ENCODE measurements at places on chromosomes 7 and 10.

- no peak for DNase-seq
Observed at GRCh38 chr10:92681306-92681834, 8.4 kb upstream of the HHEX start.

DNA sequence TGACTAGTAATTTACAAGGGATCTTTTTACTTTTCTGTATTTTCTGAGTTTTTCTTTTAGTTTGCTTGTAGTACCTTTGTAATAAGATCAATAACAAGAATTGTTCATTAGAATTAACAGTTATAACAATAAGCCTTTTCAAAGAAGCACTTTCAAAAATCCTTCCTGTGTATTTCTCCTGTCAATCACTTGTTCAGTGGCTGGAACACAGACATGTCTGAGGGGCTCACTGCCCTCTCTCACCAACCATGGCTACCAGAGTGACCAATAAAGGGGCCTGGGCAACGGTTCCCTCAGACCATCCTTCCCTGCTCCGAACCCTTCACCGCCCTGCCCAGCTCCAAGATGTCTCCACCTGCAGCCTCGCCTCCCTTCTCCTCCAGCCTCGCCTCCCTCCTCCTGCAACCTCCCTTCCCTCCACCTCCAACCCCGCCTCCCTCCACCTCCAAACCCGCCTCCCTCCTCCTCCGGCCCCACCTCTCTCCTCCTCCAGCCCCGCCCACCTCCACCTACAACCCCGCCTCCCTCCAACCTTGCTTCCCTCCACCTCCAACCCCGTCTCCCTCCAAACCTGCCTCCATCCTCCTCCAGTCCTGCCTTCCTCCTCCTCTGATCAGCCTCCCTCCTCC is 353.4 kb downstream of the TNS3 start:
- DNase-seq: peak; percentile 20

GRCh38 chr10:101816376-101816775 is 1.9 kb downstream of the OGA start:
- DNase-seq: no peak

DNA sequence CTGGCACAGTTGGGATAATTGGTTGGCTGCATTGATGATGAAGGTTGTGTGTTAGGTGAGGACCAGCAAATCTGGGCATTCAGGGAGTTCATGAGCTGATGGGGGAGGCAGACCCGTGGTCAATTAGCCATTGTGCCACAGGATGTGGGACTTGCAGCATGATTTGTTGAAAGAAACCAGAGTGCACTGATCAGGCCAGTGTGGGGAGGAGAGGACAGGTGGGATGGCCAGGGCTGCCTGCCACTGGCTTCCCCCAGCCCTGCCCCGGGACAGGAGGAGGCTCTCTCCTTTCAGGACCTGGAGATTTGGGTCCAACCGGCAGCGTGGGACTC is 4.3 kb downstream of the CLIP2 start:
- DNase-seq: no peak

GRCh38 chr7:156818133-156818532 is 74.8 kb downstream of the LMBR1 start:
- peak; percentile 38 for DNase-seq

- no peak for DNase-seq
Observed at GRCh38 chr7:122984021-122984420, 11.5 kb downstream of the TAS2R16 start.

GRCh38 chr7:30688718-30689221 is 6.5 kb upstream of the CRHR2 start:
- peak; percentile 86 for DNase-seq

- no peak for DNase-seq
Observed at GRCh38 chr10:43404704-43405084, 4.3 kb downstream of the HNRNPF start.

DNA sequence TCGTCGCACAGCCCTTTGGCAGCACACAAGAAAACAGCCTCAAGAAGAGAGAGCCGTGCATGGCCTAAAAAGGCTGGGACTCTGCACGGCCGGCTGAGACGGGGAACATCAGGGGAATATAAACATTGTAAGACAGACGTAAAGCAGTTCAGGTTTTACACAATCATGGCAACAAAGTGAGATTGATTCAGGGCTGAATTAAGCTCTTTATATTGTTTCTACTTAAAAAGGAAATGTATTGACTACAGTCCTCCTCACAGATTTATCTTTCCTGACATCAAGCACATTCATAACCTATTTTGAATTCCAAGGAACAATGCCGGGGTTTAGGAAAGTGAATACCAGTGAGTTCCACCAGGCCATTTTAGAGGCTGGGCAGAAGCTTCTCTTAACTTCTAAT is 25.2 kb downstream of the SORBS1 start:
- DNase-seq: no peak

DNA sequence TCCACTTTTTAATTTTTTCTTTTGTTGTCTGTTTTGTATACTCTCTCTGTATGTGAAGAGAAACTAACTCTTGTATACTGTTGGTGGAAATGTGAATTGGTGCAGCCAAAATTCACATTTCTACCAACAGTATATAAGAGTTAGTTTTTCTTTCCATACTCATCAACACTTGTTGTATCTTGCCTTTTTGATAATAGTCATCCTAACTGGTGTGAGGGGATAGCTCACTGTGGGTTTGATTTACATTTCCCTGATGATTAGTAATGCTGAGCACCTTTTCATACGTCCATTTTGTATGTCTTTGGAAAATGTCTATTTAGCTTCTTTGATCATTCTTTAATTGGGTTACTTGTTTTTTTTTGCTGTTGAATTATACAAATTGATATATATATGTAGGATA is 375.5 kb upstream of the IGFBP3 start:
- no peak for DNase-seq

DNA sequence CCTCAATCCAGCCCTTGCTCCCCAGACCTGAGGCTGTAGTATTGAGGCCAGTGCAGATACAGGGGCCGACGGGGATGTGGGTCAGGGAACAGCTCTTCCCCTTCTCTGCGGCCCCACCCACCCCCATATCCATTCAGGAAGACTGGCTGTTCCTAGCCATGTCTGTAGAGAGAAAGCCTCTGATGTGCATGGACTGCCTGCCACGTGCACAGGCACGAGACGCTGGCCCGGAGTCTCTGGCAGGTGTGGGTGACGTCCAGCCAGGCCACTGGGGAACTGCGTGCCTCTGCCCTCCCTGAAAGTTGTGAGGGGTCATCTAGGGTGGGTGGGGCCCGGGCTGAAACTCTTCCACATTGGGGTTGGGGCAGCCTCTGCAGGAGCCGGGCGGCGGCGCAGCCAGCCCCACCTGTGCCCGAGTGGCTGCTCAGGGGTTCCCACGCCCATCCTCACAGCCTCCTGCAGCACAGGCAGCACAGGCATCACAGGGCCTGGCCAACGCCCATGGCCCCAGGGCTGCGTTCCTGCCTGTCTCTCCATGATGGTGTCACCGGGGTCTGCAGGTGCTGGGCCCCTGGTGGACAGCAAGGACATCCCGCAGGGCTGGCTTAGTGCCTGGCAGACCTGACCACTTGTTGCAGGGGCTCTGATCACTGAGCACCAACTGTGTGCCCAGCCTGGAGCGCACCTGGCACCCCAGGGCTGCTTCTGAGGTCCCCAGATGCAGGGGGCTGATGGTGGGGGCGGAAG is 27.5 kb downstream of the MICALL2 start:
- peak; percentile 49 for DNase-seq

GRCh38 chr10:125967533-125967932 is 71.2 kb downstream of the FANK1 start:
- no peak for DNase-seq

DNA sequence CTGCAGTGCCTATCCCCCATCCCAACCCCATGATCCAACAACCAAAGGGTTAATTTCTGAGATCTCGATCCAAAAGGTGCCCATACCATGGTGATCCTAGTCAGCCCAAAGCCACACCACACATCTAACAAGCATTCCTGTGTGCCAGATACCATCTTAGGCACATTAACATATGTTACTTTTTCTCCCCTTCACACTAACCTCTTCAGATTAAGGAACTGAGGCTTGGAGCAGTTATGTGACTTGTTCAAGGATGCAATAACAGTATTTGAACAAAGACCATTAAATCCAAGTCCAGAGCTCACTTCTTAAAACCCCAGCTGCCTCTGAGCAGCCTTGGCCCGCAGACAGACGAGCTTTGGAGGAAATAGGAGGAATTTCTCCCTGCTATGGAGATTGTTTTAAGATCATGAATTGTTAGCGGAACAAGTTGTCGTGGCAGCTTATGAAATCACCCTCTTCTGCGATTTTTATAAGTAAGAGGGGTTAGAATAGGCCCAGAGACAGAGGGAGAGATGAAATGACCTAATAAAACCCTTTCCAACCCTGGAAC is 327.2 kb downstream of the KCNMA1 start:
- no peak for DNase-seq

GRCh38 chr7:127848241-127848640 is 183.0 kb downstream of the LRRC4 start:
- no peak for DNase-seq

DNA sequence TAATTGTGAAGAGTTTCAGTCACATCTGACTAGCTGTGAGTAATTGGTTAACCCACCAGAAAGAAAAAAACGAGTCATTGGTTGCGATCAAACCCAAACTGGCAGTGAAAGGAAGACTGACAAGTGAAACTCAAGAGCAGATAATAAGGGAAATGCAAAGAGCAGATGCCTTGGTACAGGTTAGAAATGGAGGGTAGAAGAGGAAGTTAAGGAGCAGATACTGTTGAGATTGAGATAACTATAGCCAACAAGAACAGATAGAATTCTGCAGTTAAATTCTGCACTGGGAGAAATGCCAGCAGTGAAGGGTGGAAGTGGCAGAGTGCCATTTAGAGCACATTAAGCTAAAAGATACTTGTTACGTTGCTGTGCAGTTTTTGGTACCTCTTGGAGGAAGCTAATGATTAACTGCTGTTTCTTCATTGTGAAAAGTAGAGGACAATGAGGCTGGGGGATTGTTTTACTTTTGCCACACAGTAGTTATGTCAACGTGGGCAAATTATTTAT is 65.8 kb downstream of the CDK13 start:
- peak; percentile 45 for DNase-seq

DNA sequence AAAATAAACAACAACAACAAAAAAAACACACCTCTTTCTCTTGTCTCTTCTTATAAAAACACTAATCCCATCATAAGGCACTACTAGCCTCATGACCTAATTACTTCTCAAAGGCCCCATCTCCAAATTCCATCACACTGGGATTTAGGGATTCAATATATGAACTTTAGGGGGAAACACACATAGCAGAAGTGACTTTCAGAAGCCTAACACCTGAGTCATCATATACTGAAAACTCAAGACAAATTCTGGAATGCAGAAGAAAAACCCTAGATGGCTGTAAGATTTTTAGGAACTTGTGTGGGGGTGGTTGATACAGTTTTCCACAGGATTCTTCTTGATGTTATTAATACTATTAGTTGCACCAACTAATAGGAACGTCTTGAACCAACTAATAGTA is 33.7 kb upstream of the CSTF2T start:
- no peak for DNase-seq

DNA sequence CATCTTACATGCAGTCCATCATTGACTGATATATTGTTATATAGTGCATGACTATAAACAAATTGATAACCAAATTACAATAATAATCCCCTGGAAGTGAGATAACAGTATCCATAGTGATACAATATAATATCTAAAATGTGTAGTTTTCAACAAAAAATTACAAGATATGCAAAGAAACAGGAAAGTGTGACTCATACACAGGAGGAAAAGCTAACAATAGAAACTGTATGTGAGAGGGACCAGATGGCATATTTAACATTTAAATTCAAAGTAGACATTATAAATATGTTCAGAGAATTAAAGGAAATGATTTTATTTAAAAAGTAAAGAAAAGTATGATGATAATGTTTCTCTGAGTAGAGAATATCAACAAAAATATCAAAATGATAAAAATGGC is 8.0 kb downstream of the OR9A2 start:
- no peak for DNase-seq

- DNase-seq: no peak
Observed at GRCh38 chr10:116098411-116099022, 174.5 kb downstream of the GFRA1 start.

- no peak for DNase-seq
Observed at GRCh38 chr10:113438652-113439051, 114.2 kb upstream of the HABP2 start.

DNA sequence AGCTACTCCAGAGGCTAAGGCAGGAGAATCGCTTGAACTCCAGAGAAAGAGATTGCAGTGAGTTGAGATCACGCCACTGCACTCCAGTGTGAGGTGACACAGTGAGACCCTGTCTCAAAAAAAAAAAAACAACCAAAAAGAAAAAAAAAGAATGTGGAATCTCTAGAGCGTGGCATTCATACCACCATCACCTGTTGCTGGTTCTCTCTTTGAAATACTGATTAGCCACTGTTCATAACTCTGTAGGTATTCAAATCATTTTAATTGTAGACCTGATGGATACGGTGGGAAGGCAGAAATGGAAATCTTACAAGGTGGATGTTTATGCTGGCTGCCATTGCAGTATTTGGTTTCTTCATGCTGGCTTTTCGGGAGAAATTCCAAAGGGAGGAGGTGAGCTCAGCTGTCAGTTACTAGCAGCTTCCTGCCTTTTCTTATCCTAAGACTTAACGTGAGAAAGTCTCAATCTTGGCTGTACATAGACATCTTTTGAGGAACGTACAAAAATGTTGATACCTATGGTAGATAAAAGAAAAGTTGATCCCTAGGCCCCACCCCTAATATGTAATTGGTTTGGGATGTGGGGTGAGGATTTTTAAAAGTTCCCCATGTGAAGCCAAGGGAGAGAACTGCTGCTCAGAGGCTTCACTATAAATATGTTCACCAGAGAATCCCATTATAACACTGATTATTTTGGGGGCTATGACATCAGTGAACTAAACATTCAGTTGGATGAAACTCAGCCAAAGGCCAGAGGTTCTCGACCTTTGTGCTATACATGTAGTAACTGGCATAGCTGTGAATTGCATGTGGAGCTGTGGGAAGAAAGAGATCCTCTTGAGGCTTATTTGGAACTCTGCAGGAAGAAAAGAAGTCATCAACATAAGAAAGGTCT is 26.9 kb upstream of the MKLN1 start:
- no peak for DNase-seq

DNA sequence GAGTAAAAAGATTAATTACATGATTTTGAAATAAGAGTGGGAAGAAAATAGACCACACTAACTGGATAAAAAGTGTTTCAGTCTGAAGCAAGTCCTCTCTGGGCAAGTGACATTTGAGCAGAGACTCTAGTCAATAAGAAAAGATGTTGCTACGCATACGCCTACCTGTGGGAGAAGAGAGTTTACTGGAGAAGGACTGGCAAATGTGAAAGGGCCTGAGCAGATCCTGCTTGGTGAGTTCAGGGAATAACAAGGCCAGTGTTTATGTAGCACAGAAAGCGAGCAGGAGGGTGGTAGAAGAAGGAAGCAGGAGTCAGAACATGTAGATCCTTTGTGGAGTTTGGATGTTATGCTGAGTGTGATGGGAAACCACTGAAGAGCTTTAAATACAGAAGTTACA is 43.4 kb downstream of the RAB18 start:
- no peak for DNase-seq

DNA sequence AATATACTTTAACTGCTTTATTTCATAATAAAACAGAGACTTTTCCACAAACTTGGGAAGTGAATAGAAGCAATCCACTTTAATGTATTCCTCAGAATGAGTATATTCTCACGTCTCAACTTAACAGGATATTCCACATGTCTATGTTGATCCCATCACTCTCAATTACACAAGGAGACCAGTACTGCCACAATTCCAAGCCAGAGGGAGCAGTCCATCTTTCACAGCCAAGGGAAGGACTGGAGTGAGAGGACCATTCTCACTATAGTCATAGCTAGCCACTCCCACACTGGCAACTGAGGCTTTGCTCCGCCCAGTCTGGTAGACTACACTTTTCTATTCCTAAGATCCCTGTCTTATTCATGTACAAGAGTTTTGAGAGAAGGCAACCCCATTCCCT is 553.9 kb downstream of the CNTNAP2 start:
- no peak for DNase-seq

Data from DMS53 (cell line).